IPS DF 19.7 (cell line): ENCODE measurements at places on chromosomes 3 and 15.

DNA sequence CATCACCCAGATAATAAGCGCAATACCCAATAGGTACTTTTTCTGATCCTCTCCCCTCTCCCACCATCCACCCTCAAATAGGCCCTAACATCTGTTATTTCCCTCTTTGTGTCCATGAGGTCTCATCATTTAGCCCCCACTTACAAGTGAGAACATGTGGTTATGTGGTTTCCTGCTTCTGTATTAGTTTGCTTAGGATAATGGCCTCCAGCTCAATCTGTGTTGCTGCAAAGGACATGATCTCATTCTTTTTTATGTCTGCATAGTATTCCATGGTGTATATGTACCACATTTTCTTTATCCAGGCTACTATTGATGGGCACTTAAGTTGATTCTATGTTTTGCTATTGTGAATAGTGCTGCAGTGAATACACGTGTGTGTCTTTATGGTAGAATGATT is 165.4 kb downstream of the MBNL1 start:
- DNase-seq = no peak

- DNase-seq = no peak
Observed at GRCh38 chr15:62457100-62457499, 292.0 kb upstream of the C2CD4B start.

- no peak for DNase-seq
Observed at GRCh38 chr15:100134089-100134583, 207.6 kb downstream of the ADAMTS17 start.

DNA sequence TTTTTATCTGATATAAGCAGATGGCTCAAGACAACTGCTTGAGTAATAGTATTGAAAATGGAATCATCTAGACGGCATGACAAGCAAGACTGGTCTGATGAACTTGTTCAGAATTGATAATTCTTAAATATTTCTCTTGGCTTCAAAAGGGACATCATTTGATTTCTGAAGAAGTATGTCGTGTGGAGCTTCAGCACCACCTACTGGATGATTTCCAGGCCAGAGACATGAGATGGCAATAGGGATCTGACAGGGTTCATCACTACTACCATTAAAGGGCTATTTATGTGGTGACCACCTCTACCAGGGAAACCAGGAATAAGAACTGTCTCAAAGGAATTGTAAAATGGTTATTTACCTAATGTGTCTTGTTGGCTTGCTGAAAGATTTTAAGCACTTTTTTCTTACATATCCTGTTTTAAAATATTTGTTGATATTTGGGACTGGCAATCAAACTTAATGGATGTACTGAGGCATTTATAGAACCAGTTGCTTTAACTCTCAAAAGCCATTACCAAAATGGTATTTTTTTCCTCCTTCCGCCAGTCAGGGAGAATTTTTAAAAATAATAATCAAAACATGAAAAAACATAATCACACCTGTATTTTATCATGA is 99.5 kb upstream of the FAM98B start:
- peak; percentile 9 for DNase-seq

GRCh38 chr3:12489832-12490231 is 5.6 kb downstream of the TSEN2 start:
- no peak for DNase-seq

DNA sequence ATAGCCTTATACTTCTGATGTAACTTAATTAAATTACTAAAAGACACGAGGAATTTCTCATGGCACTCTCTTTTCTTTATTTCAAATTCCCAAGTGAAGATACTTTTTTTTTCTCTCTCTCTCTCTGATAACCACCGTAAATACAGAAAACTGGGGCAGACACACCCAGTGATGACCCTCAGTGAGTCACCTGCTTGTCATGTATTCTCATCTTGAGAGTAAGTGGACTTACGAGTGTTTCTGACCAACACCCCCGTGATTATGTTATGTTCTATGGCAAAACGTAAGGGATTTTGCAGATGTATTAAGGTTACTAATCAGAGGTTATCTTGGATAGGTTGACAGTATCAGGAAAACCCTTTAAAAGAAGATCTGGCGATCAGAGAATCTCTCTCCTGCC is 348.8 kb upstream of the ZNF717 start:
- no peak for DNase-seq

GRCh38 chr15:66573348-66573718 is 7.5 kb upstream of the LCTL start:
- DNase-seq = no peak

- no peak for DNase-seq
Observed at GRCh38 chr3:23981955-23982354, 36.9 kb downstream of the NR1D2 start.

DNA sequence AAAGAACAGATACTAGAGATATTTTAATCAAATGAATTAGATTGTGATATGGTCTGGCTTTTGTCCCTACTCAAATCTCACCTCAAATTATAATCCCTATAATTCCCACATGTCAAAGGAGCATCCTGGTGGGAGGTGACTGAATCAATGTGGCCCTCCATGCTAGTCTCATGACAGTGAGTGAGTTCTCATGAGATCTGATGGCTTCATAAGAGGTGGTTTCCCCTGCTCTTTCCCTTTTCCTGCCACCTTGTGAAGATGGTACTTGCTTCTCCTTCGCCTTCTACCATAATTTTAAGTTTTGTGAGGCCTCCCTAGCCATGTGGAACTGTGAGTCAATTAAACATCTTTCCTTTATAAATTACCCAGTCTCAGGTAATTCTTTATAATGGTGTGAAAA is 82.8 kb downstream of the FAIM start:
- no peak for DNase-seq

DNA sequence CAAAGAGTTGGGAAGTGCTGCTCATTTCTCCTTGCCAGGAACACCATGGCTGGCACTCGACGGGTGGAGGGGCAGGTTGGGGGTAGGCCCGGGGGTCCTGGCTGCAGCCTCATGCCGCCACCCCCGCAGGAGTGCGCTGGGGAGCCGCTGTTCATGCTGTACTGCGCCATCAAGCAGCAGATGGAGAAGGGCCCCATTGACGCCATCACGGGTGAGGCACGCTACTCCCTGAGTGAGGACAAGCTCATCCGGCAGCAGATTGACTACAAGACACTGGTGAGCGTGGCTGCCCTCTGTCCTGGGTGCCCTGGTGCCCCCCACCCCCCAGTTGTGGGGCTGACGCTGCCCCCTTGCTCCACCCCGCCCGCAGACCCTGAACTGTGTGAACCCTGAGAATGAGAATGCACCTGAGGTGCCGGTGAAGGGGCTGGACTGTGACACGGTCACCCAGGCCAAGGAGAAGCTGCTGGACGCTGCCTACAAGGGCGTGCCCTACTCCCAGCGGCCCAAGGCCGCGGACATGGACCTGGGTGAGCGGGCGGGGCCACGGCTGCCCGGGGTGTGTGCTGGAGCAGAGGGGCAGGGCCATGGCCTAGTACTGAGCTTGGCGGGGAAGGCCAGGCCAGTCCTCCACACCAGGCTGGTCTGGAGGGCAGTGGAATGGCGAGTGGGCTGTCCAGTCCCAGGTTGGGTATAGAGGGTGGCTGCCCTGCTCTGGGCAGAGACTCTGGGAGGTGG is 45.1 kb downstream of the PLXNA1 start:
- no peak for DNase-seq

DNA sequence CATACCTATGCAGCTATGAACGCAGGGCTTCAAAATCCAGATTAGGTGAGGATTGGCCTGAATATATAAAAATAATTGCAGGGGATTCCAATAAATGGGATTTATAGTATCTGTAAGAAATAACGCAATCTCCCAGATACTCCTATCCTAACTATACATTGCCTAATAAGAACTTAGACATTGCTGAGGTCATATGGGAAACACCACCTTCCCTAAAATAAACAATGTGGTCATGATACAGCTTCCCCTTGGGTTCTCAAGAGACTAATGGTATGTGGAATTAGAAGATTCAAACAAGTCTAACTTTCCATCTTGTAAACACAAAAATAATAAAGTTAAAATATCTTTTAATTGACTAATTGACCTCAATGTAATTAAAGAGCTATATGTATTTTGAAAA is 28.2 kb downstream of the UBE3A start:
- DNase-seq = no peak

- DNase-seq = no peak
Observed at GRCh38 chr15:37131621-37132020, 31.3 kb upstream of the MEIS2 start.

- no peak for DNase-seq
Observed at GRCh38 chr3:183538486-183538885, 17.0 kb downstream of the KLHL6 start.

- no peak for DNase-seq
Observed at GRCh38 chr3:152295806-152296205, 27.1 kb downstream of the MBNL1 start.

- no peak for DNase-seq
Observed at GRCh38 chr15:28020644-28021043, 78.5 kb downstream of the OCA2 start.
